ENCODE measurements at places on chromosomes 5 and 9.

DNA sequence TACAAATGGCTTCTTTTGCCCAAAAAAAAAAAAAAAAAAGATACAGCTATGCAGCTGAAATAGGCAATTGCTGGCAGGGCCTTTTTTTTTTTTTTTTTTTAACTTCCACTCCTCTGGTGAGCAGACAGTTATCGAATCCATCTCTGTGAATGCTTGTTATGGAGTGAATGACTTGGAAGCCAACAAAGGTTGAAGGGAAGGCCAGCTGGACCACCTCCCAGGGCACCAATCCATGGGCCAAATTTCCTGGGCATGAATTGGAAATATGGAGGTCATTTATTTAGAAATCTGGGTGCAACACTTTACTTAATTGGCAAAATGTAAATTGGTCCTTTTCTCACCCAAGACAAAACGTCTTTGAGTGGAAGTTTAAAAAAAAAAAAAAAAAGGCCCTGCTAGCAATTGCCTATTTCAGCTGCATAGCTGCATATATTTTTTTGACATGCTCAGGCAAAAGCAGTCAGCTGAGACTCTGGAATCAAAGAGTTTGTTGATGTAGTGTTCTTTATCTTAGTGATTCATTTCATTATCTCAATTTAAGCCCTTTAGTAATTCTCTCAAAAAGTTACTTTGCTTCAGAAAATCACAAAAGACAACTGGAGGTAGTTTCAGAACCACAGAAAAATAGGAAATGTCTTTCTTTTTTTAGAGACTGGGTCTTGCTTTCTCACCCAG is 392.2 kb upstream of the KLF4 start:
- no peak for DNase-seq

GRCh38 chr5:164578401-164578800 is 1073.0 kb downstream of the MAT2B start:
- DNase-seq, result no peak

DNA sequence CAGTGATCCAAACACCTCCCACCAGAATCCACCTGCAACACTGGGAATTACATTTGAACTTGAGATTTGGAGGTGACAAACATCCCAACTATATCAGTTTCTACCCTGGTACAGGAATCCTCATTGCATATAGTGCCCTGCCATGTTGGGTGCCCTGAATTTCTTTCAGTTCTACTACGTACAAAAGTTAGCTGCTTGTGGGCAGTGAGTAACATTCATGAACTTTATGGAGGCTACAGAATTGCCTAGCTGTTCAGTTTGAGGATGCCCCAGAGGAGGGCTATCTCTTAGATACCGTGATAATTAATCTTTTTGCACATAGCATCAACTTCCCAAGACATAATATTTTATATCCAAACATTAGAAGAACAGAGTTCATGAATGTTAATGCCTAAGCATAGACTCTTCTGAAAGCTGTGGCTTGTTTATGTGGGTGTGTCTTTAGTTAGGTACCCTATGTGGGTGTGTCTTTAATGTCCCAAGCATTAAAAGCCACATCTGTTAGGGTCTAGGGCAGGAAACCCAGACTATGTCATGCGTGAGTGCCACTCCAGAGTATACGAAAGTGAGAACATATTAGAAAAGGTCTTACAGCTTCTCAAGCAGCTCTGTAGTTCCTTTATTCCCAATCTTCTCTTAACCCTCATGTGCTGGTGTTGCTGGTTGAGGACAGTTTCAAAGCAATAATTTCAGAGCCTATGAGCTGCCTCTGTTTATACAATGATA is 47.0 kb upstream of the CHD1 start:
- no peak for DNase-seq

DNA sequence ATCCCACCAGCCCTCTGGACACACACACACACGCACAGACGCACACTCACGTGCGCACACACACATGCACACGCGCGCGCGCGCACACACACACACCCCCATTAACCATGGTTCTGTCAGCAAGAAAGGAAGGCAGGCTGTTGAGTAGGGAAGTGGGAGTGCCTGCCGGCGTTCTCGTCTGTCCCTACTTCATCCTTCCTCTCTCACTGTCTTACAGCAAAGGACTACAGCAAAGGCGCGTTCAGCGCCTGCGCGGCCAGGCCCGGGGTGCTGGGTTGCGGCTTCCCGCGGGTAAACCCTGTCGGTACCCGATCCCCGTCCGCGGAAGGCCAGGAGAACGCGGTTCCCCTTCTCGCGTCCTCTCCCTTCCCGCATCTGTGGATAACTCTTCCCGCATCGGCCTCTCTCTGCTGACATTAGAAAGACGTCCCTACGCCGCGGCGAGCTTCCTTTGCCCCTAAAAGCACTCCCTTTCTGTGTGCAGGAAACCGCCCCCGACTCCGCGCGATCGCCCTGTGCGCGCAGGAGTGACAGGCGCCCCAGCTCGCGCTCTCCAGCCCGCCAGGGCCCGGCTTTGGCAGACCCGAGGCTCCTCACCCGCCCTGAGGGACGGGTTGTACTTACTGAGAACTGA is 219.2 kb downstream of the AGTPBP1 start:
- DNase-seq, result peak; percentile 11

DNA sequence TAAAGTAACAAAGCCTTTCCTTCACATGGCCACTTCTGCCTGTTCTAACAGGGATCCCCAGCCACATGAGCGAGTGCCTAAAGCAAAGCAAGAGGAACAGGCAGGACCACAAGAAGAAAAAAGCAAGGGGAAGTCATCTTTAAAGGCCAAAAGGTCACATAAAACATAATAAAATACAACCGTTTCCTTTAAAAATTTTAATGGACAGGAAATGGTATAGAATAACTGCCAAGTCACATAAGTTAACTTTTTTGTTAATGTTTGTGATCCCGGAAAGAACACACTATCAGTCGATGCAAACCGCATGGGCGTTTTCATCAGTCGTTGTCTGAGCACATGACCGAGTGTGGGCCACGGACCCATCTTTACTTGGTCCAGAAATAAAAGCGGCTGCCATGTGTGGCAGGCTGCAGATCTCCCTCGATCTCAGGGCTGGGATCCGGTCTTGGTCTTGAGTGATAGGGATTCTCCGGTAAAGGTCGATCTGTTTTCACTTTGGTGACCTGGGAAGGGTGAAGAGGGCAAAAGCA is 15.6 kb downstream of the NDUFA8 start:
- DNase-seq, result no peak

- peak; percentile 6 for DNase-seq
Measured at GRCh38 chr5:102411-103043, 10.6 kb downstream of the PLEKHG4B start.
